ENCODE measurements at places on chromosomes 3 and 15.

DNA sequence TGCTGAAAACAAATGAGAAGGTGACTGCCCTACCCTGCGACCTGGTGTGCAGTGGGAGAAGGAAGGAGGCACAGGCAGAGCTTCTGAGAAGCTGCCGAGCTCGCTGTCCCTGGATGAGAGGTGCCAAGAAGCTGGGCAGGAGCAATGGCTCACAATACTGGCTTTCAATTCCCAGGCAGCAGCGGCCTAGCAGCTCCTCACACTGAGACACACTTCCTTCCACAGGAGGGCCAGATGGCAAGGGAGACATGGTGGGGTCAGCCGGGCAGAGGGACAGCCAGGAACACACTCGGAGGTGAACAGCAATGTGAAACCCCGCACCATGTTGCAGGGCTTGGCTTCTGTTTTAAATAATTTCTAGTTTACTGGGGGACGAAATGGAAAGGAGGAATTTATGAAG lies 314.6 kb downstream of the EPHB1 start:
- DNase-seq = no peak

- no peak for DNase-seq
Observed at GRCh38 chr15:37079726-37080125, 20.6 kb downstream of the MEIS2 start.

DNA sequence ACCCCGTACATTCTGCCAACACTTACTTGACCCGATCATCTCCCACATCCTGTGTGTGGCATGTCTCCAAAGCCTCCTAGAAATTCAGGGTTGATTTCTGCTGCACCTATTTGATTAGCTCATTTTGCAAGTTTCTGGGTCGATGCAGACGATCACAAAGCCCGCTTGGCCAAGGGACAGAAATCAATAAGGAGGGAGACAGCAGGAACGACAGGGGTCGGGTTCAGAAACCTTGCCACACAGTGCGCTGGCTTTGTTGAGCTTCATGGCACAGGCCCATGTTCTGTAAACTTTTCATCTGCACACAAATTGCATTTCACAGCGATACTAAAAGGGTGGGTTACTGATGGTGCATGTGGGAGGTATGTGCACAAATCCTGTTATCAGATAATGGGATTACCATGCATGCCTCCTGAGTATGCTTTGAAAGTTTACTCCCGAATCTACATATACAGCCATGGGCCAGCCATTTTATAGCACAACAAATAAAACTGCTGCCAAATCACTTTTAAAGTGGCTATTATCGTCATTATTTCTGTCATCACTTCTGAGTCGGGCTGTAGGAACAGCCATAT lies 95.9 kb upstream of the ATP11B start:
- no peak for DNase-seq

GRCh38 chr3:86923071-86923491 lies 67.9 kb downstream of the VGLL3 start:
- no peak for DNase-seq

Measured in stimulated activated CD4-positive, alpha-beta T cell treated with anti-CD3 and anti-CD28 coated beads, Interleukin-2, amount 100 ng/mL, for 4 hours (primary cell).